Stimulated activated CD4-positive, alpha-beta T cell treated with anti-CD3 and anti-CD28 coated beads, Interleukin-4, amount 100 ng/mL, for 1 hour (primary cell): ENCODE measurements at places on chromosomes 7 and 10.

- DNase-seq = no peak
Observed at GRCh38 chr10:50992356-50992901, 81.9 kb upstream of the PRKG1 start.

DNA sequence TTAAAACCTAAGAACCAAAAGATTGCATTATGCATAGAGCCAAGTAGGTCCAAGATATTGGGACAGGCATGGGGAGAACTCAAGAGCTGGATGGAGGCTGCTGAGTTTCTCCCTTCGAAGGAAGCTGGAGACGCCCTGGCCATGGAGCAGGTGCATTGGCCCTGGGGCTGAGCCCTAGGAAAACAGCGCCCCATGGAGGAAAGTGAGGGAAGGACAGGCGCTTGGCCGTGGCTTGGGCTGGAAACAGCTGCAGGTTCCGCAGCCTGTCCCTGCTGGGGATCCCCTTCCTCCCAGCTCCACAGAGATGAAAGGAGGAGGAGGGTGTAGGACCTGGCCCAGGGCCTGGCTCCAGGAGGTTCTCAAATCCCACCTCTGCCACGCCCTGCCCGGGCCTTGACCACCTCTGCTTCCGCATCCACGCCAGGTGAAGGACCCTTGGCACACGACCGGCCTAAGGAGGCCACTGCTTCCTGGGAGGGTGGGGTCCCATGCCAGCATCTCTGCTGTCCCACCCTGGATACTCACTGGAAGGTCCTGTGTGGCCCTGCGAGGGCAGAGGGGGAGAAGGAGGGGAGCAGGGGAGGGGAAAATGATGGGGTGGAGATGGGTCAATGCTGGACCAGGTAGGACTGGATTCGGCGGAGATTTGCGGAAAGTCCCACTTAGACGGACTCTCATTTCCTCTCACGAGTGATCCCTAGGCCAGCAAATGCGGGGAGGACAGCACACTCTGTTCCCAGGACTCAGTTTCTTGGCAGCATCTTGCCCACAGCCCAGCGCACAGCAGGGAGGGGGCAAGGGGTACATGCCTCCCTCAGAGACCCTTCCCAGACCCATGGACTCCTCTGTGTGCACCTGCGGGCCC is 258.6 kb upstream of the TCERG1L start:
- no peak for DNase-seq

DNA sequence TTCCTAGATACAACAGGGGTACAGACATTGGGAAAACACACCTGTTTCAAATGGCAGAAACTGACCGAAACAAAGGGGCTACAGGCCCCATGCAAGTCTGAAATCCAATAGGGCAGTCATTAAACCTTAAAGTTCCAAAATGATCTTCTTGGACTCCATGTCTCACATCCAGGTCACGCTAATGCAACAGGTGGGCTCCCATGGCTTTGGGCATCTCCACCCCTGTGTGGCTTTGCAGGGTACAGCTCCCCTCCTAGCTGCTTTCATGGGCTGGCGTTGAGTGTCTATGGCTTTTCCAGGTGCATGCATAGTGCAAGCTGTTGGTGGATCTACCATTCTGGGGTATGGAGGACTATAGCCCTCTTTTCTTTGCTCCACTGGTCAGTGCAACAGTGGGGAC is 248.1 kb upstream of the RHOBTB1 start:
- no peak for DNase-seq

GRCh38 chr10:32938554-32939061 is 19.4 kb downstream of the ITGB1 start:
- DNase-seq = no peak

DNA sequence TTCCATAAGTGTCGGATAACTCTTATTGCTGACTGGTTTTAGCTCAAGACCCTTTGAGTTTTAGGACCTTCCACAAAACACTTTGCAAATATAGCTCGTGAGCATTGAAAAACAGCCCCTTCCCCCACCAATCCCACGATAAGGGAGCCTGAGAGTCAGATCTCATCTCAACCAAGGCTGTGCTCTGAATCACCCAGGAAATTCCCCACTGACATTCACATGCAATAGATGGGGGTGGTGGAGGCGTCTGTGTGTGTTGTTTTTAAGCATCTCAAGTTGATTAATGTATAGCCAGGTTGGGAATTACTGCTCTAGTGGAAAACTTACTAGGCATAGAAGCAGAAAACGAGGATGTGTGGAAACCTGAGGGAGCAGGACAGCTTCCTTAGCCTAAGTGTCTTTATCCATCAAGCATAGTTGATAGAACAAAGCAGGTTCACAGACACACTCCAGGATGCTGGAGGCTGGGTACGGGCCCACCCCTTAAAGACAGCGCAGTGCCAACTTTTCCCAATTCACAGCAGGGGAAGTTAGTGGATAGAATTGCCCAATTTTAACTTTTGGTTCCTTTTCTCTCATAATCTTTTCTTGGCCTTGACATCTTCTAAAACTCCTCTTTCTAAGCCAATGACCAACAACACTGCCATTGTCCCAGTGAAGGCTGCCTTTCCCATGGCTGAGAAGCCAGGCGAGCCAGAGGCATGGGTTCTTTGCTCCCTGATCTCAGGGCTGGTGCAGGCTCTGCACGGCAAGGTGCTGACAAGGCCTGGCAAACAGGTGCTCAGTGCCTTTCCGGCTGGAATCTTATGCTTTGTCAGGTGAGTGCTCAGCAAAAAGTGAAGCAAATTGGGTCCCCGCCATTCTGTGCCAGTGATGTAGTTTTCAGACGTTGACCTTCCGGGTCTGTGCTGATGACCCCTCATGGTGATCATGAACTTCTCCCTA is 98.5 kb upstream of the INSIG1 start:
- DNase-seq = peak; percentile 56

- no peak for DNase-seq
Observed at GRCh38 chr7:142954680-142955268, 7.4 kb downstream of the KEL start.

GRCh38 chr10:69774596-69774995 is 27.1 kb upstream of the COL13A1 start:
- no peak for DNase-seq

DNA sequence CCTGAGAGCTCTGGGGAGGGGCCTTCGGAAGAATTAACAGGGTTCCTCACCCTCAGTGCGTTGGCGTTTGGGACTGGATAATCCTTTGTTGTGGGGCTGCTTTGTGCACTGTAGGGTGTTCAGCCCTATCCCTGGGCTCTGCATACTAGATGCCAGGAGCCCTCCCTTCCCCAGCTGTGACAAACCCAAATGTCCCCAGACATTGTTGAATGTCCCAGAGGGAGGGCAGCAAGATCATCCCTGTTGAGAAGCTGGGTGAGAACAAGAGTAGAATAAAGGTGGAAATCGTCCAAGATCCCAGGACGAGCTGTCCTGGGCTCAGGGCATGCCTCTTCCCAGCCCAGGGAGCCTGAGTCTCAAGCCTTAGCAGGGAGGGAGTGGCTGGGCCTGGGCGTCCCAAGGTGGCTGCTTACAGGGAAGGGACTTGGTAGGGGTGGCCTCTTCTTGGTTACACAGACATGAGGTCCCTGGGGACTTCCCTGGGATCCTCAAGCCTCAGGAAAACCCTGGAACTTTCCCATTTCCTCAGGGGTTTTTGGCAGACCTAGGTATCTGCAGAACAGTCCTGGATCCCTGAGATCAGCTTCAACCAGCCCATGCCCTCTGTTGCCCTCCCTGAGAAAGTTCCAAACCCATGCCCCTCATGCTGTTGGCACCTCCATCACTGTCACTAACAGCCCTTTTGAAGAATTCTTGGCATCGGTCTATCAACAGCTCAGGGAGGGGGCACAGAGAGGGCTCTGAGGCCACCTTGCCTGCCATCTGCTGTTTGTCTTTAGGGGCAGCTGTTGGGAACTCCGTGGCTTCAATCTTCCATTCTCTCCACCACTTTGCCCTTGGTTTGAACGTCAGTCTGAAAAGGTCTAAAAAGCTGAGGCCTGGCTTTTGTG is 53.7 kb downstream of the GOLGA7B start:
- no peak for DNase-seq

DNA sequence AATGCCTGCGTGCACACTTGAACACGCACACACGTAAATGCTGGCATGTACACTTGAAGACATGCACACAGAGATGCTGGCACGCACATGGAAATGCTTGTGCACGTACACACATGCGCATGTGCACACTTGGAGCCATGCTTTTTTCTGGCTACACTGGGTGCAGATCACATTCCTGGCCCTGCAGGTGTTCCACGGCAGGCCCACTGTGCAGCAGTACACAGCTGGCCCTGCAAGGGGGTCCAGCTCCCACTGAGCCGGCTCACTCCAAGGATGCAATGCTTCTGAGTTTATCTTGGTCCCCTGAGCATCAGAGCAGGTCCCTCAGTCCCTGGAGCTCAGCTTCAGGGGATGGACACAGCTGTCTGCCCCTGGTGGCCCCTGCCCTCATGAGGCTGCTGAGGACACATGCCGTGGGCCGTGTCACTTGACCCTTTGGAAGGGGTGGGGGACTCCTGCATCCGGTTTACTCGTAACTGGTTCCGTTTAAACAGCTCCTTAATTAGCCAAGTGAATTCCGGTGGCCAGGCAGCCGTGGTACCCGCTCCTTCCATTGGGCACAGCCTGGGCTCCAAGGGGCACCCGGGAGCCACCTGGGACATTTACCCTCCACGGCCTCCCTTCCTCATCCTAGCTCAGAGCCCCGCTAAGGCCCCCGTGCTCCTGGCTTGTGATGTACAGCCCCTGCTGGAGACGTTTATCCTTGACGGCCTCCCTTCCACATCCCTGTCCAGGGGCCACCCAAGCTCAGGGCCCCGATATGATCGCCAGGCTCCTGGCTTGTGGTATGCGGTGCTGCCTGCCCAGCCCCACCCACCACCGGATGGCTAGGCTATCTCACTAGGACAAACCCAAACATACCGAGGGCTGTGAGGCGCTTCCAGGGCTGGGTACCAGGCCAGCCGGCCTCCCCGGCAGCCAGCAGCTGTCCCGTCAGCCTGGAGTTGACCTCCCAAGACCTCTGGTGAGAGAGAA is 39.5 kb upstream of the DPYSL4 start:
- no peak for DNase-seq

DNA sequence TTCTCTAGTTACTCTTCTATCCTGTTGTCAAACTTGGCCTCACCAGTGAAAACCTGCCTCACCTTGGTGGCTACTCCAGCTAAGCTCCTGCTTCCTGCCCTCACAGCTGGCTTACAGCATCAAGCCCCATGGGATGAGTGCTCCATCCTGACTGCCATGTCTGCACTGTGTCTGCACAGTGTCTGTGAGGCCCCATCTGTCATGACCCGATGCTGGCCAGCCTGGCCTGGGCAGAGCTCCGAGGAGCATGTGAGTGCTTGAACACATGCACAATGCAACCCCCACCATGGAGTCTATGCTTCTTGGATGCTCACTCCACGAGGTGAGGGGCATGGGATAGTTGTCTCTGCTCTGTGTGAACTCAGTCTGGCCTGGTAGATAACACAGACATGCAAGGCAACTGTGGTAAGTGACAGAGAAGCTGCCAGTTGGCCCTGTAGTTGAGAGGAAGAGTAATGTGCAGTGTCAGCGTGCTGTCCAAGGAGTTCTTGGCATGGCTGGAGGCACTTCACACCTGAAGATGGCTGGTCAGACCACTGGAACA is 207.1 kb upstream of the ZNF32 start:
- no peak for DNase-seq

GRCh38 chr7:102444961-102445673 is 11.7 kb downstream of the ORAI2 start:
- DNase-seq = no peak

DNA sequence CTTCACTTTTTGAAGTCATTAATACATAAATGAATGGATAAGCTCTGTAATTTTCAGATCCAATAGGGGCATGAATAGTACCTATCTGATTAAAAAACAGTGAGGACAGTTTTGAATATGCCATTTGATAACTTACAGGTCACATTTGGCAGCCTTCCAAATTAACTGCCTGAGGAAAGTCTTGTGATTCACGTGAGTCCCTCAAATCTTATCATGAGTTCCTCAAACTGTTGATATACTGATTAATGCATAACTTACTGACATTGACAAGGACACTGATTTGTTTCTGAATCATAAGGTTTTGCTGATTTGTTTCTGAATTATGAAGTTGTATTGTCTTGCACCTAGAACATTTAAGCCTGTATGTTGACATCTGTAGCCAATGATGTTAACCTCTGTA is 55.1 kb downstream of the ANKMY2 start:
- DNase-seq = no peak

- no peak for DNase-seq
Observed at GRCh38 chr10:1153251-1153763, 97.1 kb downstream of the WDR37 start.

- no peak for DNase-seq
Observed at GRCh38 chr10:78433766-78434535, 400.3 kb downstream of the RPS24 start.

DNA sequence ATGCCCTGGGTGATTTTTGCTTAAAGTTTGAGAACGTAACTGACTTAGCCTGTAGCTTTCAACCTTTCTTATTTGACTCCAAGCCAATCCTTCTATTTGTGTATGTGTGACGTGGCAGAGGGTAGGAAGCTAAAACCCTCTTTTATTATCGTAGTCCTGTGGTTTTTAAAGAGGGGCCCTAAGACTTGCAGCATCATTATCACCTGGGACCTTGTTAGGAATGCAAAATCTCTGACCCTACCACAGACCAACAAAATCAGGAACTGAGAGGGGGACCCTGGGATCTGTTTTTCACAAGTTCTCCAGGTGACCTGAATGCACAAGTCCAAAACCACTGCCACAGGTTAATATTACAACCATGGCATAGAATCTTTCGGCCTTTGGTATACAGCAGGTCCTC is 80.1 kb downstream of the OSBPL3 start:
- no peak for DNase-seq

DNA sequence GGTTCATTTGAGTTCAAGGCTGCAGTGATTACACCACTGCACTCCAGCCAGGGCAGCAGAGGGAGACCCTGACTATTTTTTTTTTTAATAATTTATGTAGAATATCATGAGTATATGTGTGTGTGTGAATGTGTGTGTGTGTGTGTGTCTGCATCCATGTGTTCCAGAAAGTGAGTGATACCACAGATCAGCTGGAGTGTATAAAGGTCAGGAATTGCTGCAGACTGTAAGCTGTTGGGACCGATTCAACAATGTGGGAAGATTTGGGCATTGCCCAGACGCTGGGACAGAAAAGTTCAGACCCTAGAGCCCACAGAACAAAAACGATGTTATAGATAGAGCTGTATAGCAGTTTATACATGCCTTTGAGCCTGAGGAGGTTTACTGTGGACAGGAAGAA is 435.6 kb downstream of the CCSER2 start:
- DNase-seq = no peak

DNA sequence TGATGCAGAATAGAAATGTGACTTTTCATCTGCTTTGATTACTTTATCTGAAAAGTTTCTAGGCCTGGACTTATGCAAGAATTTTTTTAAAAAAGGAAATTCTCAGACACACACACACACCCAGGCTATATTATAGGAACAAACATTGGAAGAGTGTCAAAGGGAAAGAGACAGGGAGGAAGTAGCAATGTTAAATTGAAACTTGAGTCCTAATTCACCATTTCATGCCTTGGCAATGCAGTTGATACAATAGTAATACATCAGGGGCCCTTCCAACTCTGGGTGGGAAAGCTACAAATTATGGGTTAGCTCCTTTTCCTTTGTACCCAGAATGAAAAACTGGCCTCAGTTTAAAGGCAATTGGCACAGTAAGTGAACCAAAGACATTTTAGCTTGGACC is 258.0 kb upstream of the LYZL1 start:
- DNase-seq = no peak
